ENCODE measurements at places on chromosomes 12 and 14.
A peak's percentile ranks its signal among the peaks of the same experiment; 100 is the strongest.

GRCh38 chr12:51009056-51009440 is 17.1 kb downstream of the SLC11A2 start:
- no peak for DNase-seq

- no peak for DNase-seq
Measured at GRCh38 chr12:52837781-52838608, 3.9 kb upstream of the KRT79 start.

DNA sequence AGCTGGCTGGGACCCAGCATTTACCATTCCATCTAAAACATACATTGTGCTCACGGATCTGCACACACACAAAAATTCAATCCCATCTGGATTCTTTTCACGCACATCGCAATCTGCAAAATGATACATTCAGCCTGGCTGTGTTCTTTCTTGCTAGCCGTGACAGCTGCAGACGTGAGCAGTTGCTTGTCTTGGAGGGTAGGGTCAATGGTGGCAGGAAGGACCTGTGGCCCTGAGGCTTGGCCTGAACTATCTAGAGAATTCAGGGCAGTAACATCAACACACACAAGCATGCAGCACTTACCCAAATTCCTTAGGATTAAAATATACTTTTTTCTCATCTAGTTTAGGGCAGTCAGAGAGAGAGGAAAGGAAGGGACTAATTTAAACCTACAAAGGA is 72.0 kb downstream of the DICER1 start:
- DNase-seq, result no peak

DNA sequence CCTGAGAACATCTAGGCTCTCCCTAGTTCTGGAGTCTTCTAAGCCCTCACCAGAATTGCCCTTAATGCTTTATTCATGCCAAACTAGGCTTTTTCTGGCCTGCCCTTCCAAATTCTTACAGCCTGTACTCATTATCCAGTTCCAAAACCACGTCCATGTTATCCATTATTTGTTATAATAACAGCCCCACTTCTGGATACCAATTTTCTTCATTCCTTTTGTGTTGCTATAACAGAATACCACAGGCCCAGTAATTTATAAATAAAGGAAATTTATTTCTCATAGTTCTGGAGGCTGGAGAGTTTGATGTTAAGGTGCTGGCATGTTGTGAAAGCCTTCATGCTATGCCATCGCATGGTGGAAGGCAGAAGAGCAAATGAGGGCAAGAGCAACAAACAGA is 68.0 kb upstream of the AMIGO2 start:
- DNase-seq, result no peak

DNA sequence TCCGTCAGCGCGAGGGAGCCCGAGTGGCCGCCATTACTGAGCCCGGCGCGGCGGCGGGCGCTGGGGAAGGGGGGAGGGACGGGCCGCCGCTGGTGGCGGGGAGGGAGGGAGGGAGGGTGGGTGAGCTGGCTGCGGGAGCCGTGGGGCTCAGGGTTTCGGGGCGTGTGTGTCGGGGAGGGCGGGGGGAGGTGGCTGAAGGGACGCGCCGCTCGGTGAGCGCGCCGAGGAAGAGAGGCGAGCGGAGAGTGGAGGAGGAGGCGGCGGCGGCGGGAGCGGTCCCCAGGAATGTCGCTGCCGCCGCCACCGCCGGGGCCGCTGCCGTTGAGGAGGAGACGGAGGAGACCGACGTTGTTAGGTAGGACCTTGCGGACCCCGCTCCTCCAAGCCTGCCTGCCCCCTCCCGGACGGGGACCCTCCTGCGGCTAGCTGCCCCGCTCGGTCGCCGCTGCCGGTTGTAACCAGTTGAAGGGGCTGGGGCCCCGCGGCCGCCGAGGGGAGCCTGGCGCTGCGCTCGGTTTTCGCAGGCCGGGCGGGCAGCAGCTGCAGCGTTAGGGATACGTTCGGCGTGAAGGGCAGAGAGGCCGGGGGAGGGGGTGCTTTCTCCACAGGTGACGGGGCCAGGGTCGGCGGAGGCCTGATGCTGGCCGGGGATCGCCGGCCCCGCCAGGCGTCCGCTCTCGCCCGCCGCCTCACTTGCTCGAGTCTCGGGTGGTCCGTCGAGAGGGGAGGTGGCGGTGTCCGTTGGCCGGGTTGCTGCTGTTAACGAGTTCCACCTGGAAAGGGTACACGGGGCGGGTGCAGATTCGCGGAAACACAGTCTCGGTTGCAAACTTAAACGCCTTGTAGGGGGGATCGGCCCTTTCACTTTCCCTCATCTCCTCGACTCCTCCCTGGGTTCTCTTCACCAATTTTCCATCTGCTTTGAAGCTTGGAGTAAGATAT is at the start of gene ARHGAP5:
ARHGAP5 (plus strand) TSS at position 224 of the 942 bp plus-strand sequence. CDS start 13,366 bp downstream, outside the sequence.
- DNase-seq, result peak; percentile 10

DNA sequence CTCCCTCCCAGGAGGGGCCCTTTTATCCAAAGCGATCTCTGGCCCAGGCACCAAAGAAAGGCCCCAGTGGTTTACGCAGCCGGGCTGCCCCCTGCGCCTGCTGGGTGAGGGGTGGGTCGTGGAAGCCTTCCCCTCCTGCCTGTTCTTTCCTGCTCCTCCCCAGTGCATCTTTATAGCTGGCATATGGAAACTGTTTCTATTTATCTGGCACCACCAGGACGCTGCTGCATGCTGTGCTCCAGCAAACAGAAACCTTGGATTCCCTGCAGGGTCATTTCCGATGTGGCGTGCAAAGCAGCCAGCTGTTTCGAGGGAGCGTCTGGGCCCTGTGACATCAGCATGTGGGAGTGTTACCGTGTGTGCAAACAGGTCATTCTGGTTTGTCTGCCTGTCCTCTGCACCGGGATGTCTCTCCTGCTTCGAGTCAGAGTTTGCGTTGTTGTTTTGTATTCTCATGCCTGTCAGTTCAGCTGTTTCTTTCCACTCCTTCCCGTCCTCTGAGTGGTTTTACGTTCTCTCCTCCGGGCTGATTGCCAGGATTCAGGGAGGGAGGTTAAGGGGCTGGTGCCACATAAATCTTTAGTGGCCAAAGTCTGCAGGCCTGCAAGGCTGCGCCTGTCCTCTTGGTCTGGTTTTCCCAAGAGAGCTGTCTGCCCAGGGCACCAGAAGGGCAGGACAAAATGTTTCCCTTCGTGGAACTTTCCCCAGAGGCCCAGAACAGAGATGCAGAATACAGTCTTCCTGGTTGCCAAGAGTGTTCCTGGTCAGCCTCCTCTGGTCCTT is 24.6 kb downstream of the TPCN1 start:
- no peak for DNase-seq

GRCh38 chr12:73906757-73907156 is 630.9 kb upstream of the ATXN7L3B start:
- no peak for DNase-seq

DNA sequence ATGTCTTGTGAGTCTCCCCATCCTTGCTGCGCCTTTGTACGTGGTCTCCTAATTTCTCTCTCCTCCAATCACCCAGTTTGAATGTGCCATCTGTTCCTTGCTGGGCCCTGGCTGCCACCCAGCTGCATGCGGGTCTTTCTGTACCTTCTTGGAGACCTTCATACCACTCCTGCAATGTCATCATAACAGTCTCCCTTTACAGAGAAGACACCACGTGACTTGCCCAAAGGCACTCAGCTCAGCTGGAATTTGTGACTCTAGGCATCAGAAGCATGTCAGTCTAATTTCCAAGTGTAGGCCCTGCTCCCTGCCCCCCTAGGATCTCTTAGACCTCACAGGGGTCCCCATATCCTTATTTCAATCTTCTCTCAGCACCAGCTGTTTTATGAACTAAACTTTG is 284.2 kb downstream of the TTC8 start:
- no peak for DNase-seq

GRCh38 chr12:29672580-29672979 is 111.2 kb downstream of the TMTC1 start:
- no peak for DNase-seq

DNA sequence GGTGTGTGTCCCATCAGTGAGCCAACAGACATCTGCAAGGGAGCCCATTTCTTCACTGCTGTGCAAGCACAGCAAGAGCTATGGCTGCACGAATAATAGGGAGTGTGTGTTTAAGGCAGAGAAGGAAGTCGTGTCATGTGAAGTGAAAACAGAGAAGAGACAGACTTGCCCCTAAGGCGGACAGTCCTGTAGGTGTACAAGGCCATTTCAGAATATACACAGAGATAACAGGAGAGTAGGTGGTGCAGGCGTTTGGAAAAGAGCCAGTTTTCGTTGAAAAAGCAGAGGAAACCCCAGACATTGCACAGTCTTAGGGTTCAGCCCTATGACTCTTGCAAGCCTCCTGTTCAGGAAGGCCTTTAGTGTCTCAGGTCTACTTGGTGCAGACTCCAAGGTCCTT is 46.3 kb upstream of the RNU6-8 start:
- no peak for DNase-seq

DNA sequence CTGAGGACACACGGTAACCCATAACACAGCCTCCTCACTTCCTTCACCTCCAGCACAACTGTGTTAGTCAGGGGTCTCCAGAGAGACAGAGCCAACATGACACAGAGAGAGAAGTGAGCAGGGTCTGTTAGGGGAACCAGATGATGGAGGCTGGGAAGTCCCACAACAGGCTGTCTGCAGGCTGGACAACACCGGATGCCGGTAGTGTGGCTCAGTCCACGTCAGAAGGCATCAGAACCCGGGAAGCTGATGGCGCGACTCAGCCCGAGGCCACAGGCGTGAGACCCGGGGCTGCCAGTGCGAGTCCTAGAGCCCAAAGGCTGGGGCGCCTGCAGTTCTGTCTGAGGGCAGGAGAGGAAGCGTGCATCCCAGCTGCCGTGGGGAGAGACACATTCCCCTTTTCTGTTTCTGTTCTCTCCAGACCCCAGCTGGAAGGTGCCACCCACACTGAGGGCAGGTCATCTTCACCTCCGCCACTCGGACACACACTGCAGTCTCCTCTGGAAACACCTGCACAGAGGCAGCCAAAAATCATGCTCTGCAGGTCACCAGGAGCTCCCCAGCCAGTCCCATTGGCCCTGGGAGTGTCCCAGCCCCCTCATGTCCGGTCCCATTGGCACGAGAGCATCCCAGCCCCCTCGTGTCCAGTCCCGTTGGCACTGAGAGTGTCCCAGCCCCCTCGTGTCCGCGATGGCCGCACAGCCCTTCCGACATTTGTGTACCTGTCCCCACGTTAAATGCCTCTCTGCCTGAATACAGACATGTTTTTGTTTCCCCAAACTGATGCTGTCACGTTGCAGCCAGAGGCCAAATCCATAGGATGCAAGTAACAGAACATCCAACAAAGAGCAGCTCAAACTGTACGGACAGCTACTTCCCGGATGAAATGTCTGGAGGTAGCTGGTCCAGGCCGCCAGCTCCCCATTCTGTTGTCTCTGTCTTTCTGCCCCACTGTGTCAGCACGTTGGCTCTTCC is 7.9 kb upstream of the FBRSL1 start:
- DNase-seq, result no peak

DNA sequence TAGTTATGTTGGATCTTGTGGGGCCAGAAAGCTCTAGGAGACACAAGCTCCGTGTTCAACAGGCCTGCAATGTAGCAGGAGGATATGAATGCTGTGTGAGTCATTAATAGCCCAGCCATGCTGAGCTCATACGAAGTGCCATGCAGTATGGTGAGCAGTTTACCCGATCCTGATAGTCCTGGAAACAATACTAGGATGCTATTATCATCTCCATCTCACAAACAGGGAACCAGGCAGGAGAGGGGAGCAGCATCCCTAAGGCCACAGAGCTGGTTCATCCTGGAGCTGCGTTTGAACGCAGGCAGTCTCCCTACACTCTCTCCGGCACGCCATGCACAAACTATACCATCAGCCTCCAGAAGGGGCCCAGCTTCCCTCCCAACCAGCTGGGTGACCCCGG is 20.5 kb downstream of the TTC7B start:
- DNase-seq, result no peak

GRCh38 chr14:90743425-90743824 is 72.8 kb downstream of the TTC7B start:
- no peak for DNase-seq

DNA sequence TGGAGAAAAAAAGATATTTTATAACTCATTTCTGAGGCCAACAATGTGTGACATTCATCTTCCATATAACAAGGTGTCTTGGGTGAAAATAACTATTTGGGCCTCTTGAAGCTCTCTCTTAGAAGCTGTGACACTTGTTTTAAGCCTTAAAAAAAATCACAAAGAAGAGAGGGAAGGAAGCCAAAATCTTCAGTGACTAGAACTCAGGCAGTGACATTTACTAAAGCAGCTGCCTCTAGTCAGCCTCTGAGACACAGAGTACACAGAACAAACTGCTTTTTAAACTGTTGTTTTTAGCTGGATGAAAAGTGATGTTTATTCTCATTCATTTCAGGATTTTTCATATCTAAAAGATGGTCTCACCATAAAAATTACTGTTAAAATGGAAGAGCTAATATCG is 793.6 kb downstream of the GALC start:
- no peak for DNase-seq

DNA sequence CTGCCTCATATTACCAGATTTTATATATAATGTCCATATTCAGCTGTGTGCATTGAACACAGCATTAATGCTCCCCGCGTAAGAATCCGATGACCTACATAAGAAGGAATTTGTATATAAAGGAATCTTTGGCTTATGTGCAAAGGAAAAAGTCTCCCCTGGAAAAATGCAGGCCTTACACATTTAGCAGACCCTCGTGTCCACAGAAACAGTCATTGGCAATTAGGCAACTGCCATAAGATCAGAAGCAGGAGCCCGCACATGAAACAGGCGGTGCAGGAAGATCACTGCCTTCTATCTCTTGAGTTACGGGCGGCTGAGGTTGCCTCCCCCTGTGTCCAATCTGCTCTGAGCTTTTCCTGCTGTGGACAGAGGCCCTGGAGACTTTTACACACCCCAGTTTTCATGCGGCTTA is 63.2 kb upstream of the RFX4 start:
- no peak for DNase-seq

- DNase-seq, result no peak
Measured at GRCh38 chr12:14775636-14775980, 27.7 kb downstream of the WBP11 start.

DNA sequence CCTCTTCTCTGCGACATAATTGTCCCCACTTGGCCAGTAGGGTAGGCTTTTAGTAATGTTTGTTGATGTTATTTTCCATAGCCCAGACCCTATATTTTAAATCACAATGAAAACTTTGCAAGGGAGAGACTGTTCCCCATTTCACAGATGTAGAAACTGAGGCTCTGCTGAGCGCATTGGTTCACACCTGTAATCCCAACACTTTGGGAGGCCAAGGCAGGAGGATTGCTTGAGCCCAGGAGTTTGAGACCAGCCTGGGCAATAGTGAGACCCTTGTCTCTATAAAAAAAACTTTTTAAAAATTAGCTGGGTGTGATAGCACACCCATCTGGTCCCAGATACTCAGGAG is 114.8 kb downstream of the DIP2B start:
- DNase-seq, result no peak

GRCh38 chr12:7782055-7782454 is 7.1 kb upstream of the NANOG start:
- no peak for DNase-seq

Measured in stimulated activated CD8-positive, alpha-beta memory T cell treated with anti-CD3 and anti-CD28 coated beads, Interleukin-7, amount 100 ng/mL, for 24 hours (primary cell).